Activated CD4-positive, alpha-beta T cell treated with anti-CD3 and anti-CD28 coated beads for 48 hours (primary cell): ENCODE measurements at places on chromosomes 12 and 14.

- DNase-seq: no peak
Observed at GRCh38 chr12:76587428-76588178, 28.0 kb upstream of the OSBPL8 start.

- DNase-seq: no peak
Observed at GRCh38 chr12:116133149-116133548, 144.3 kb downstream of the MED13L start.

DNA sequence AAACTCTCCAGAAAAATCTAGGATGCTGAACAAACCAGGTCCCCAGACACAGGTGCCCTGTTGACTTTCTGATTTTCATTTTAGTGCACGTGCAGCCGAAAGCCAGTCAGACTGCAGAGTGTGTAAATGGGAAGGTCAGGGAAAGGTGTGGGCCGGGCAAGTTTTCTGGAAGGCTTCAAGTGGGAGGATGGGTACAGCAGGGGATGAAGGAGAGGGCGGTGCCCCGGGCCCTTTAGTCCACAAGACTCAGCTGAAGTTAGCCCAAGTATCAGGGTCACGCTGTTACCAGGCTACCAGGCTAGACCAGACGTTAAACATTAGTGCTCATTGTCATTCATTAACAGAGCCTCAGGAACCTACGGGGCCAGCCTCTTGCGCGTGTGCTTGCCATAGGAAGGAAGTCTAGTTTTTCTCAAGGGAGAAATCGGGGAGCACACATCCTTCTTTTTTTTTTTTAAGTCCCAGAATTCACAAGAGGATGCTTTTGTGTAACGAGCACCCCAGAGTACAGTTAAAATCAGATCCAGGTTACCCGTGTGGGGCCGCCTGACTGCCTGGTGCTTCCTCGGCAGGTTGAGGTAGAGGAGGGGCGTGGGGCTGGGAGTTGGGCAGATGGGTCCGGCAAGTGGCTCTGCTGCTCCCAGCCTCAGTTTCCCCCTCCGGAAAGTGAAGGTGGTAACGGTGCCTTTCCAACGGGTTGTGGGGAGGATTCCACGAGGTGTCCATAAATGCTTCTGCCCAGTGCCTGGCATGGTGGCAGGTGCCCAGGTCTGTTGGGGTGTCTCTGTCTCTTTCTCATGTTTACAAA, 19.1 kb downstream of the BCL7A start:
- no peak for DNase-seq

- no peak for DNase-seq
Observed at GRCh38 chr12:33663000-33663654, 223.5 kb upstream of the SYT10 start.

- no peak for DNase-seq
Observed at GRCh38 chr12:44509471-44509870, 366.6 kb downstream of the NELL2 start.

GRCh38 chr14:67728258-67728657, 26.6 kb downstream of the RDH12 start:
- no peak for DNase-seq

- no peak for DNase-seq
Observed at GRCh38 chr12:108119974-108120862, 8.9 kb upstream of the WSCD2 start.

GRCh38 chr12:4135919-4136605, 137.5 kb upstream of the CCND2 start:
- peak; percentile 88 for DNase-seq

DNA sequence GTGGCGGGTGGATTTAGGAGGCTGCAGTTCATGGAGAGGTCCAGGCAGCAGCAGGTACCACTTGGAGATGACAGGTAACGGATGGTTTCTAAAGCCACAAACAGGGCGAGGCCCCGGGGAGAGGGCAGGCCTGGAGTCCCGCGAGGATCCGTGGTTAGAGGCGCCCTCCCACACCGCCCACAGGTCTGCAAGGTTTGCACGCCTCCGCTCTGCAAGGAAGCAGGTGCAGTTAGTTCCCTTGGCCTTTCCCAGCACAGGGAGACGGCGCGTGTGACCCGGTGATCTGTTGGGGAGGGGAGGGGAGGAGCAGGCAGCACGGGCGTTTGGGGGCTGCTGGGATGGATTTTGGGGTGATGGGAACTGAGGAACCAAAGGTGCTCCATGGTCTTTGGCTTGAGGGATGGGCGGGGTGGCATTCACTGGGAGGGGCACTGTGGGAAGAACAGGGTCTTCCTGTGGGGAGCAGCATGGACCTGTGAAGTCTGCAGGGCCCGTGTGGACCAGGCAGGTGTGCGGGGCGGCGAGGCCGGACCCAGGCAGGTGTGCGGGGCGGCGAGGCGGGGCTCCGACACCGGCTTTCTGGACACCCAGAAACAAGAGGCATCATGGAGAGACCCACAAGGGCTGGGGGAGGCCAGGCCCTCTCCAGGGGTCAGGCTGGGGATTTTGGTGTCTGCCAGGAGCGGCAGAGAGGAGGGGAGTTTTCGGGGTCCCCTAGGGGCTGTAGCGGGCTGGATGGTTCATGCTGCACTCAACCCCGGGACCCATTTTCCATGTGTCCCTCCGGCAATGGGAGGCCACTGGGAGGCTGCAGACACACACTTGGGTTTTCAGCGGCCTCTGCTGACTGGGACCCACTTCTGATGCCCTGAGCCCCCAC, 29.1 kb downstream of the NOC4L start:
- no peak for DNase-seq

DNA sequence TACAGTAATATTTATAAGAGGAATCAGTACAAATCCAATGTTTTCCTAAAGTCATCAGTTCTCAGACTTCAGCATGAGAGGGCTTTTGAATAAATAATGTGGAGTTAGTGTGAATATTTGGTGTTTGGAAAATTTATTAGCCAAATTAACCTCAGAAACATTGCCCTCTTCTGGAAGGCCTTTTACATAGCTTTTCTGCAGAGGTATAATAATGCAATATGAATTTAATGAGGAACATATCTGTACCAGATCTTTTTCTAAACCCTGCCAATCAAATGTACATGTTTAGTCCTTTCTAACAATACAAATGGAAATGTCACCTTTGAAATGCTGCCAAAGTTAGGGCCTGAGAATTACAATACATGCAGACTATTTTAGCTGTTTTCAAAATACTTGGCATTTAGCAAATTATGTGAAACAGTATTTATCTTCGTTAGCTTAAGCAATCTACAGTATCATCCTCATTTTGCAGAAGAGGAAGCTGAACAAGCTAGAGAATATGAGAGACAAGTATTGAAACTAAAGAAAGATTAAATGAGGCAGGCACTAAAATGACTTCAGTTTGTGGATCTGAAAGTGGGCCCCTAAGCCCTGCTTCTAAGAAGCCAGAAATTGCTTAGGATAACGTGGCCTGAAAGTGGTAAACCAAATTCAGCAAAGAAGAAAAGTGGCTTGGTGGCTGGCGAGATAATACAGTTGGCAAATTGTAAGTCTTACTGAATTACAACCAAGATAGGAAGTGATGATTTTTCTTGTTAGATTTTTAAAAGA, 60.4 kb upstream of the MANSC4 start:
- no peak for DNase-seq

DNA sequence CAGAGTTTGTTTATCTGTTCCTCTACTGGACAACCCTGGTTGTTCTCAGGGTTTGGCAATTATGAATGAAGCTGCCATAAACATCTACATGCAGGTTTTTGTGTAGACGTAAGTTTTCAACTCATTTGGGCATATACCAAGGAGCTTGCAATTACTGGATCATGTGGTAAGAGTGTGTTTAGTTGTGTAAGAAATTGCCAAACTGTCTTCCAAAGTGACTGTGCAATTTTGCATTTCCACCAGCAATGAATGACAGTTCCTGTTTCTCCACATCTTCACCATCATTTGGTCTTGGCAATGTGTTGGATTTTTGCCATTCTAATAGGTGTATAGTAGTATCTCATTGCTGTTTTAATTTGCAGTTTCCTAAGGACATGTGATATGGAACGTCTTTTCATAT, 39.8 kb upstream of the FBXO33 start:
- DNase-seq: no peak

DNA sequence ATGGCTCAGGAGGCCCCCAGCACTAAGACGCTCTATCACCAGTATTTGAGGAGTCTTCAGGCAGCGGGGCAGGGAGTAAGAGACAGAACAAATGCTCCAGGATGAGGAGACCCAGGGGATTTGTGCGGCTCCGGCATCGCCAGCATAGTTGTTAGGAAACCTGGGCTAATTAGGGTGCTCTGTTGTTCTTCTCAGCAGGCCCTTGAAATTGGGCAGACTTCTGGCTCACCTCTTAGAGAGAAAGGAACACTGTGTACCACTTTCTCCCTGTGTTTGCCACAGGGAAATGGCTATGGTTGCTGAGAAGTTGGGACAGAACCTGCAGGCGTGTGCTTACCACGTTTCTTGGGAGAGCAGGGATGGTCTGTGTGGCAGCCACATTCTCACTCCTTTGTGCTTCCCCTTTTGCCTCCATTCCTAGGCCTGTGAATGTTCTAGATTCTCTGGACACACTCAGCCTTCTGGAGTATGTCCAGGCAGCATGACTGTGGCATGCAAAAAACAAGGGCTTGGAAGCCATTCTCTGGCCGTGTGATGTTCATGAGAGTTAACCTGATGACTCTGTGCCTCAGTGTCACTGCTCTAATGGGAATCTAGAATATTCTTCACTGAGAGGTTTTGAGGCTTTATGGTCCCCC, 109.0 kb downstream of the CHST11 start:
- no peak for DNase-seq

DNA sequence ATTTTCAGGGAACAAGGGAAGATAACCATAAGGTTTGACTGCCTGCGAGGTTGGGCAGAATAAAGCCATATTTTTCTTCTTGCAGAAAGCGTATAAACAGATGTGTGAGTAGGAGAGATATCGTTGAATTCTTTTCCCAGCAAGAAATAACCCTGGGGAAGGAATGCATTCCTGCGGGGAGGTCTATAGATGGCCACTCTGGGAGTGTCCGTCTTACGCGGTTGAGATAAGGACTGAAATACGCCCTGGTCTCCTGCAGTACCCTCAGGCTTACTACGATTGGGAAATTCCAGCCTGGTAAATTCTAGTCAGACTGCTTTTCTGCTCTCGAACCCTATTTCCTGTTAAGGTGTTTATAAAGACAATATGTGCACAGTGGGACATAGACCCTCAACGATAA, 225.0 kb downstream of the LRIG3 start:
- no peak for DNase-seq

DNA sequence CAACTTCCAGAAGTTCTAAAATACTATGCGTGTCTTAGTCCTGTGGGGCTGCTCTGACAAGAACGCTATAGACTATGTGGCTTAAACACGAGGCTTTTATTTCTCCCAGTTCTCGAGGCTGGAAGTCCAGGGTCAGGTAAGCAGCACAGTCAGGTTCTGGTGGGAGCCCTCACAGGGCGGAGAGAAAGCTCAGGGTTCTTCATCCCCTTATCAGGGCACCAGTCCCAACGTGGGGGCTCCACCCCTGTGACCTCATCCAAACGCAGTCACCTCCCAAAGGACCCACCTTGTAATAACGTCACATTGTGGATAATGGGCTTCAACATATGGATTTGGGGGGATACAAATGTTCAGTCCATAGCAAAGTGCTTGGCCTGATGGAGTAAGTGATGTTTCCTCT, 37.1 kb upstream of the TC2N start:
- DNase-seq: no peak

DNA sequence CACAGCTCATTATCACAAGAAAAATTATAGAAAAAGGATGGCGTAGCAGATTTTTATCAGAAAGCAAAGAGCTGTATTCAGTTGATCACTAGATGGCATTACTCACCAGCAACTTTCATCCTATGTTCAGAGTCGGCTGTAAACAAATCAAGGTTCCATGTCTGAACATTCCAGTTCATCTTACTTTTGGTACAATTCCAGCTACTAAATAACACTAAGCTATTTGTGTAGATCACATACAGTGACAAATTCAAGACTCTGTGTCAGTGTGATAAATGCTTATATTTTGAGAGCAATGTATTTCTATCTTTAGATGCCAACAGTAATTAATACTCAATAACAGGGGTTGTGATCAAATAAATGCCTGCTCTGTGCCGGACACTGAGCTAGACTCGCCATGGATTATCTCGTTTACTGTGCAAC, 30.1 kb downstream of the NRDE2 start:
- no peak for DNase-seq

GRCh38 chr12:114733919-114734318, 49.9 kb upstream of the TBX3 start:
- DNase-seq: no peak

DNA sequence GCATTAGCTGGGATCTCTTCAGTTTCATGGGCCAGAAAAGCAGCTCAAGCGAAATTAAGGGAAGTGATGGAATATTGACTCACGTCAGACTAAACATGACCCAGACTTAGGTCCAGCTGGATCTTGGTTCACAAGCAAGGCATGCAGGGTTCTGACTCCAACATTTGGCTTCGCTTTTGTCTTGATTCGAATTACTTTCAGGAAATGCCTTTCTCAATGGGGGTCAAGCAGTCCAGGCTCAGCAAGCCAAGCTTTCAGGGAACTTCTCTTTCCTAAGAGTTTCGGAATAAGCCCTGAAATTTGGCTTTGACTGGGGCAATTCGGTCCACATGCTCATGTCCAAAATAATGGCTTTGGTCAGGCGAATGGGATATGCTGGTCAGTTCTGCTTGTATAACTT, 678.7 kb upstream of the TMEM132C start:
- DNase-seq: no peak

DNA sequence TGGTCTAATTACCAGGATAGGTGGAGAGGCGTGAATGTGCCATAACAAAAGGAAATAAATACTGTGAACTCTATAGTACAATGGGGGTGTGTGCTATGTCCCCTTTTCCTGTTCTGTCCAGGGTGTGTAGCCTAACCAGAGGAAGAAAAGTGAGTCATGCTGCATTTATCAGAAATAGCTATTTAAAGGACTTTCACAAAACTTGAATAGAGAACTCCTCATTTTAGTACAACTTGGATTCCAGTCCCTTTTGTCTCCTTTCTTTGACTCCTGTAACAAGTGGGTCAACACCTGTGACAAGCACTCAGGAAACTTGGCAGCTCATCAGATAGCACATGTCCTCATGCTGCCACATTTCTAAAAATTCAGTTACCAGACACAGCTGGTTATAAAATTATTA, 123.4 kb downstream of the CCDC91 start:
- DNase-seq: no peak

DNA sequence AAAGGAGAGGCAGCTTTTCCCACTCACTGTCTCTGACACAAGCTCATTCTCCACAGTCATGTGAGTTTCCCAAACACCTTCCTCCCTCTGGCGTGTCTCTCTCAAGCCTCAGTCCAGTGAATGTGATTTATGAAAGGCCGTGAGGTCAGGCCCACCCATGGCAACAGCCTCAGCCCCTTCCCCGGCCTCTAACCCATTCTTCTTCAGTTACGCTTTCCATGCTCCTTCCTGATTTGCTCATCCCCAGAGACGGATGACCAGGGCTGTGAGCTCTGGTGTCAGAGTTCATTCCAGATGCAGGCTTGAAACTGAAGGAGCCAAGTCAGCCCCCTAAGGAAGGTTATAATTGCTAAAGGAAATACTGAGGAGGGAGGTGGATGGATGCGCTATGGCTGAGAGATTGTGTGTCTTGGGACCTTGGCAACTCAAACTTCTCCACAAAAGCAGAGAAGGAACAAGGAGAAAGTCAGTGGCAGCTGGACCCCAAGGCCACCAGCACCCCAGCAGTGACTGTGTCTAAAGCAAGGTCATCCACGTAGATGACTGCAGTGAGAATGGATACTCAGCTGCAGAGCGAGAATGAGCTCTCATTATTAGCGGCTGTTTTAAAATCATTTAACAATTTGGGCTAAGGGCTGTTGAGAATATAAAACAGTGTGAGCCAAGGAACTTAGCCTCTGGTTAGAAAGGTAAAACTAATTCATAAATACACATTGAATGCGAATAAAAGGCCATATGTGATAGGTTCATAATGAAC, 84.1 kb downstream of the FBXL14 start:
- DNase-seq: no peak

- no peak for DNase-seq
Observed at GRCh38 chr12:77591959-77592743, 238.5 kb upstream of the NAV3 start.

GRCh38 chr14:79378020-79378419, 833.3 kb downstream of the DIO2 start:
- no peak for DNase-seq
